ENCODE measurements at places on chromosomes 5 and 9.

GRCh38 chr9:13770956-13771355, 491.5 kb upstream of the MPDZ start:
- DNase-seq = no peak

- DNase-seq = no peak
Measured at GRCh38 chr9:83432877-83433550, 105.2 kb downstream of the FRMD3 start.

GRCh38 chr9:83219154-83219923, 156.4 kb upstream of the RASEF start:
- DNase-seq = no peak

GRCh38 chr5:142246258-142246657, 78.6 kb downstream of the SPRY4 start:
- no peak for DNase-seq

GRCh38 chr5:84385705-84386104, 1.0 kb upstream of the EDIL3 start:
- no peak for DNase-seq

GRCh38 chr5:24633715-24634325, 11.0 kb downstream of the CDH10 start:
- no peak for DNase-seq

GRCh38 chr5:178740921-178741320, 10.5 kb upstream of the ZNF354A start:
- no peak for DNase-seq

- no peak for DNase-seq
Measured at GRCh38 chr5:107468276-107468675, 202.5 kb downstream of the EFNA5 start.

DNA sequence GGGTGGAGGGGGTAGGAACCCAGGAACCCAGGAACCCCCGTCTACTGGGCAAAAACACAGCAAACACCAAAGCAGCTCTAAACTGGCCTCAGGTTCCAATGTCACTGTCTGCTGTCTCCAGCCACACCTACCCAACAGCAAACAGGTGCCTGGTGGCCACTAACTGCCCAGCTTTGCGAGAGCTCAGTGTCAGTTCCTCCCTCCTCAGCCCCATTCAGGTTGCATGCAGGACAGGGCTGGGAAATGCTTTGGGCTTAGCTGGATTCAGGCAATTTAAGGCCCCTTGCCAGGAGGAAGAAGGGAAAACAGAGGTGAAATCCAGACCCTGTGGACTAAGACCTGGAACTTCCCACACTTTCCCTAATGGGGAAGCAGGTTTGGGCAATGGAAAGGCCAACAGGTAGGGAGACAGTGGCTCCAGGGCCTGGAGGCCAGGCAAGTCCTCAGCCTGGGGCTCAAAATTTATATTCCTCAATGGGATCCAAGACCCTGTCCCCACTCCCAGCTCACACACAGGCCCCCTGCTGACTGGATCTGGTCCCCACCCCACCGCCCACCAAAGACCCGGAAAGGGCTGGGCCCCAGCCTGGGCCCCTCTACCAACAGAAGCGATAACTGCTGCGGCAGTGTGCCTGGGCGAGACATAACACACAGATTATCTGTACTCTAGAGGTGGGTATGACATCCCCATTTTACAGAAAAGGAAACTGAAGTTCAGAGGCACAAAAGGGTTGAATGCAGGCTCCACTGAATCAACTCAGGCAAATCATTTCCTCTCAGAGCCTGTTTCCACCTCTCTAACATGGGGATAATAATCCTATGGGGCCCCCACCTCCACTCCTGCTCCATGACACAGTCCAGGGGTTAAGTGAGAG, 3.5 kb downstream of the EEIG1 start:
- DNase-seq = no peak

DNA sequence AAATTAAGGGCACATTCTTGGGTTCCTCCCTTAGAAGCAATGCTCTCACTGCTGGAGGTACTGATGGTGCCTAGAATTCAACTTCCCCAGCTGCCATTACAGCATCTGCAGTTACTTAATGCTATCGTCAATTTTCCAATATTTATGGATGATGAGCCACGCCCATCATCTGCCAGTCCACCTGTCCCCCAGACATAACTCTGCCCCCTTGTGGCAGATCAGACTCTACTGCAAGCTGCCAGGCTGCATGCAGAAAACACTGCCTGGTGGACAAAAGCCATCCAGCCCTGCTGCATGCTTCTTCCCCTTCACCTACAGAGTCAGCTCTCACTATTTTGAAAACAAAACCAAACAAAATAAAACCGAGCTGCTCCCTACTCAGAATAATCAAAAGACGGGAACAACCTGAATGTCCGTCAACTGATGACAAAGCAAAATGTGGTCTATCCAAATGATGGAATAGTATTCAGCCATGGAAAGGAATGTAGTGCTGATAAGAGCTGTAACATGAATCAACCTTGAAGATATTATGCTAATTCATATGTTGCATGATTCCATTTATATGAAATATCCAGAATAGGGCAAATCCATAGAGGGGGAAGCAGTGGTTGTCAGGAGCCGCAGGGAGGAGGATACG, 66.4 kb downstream of the RETREG1 start:
- DNase-seq = no peak

DNA sequence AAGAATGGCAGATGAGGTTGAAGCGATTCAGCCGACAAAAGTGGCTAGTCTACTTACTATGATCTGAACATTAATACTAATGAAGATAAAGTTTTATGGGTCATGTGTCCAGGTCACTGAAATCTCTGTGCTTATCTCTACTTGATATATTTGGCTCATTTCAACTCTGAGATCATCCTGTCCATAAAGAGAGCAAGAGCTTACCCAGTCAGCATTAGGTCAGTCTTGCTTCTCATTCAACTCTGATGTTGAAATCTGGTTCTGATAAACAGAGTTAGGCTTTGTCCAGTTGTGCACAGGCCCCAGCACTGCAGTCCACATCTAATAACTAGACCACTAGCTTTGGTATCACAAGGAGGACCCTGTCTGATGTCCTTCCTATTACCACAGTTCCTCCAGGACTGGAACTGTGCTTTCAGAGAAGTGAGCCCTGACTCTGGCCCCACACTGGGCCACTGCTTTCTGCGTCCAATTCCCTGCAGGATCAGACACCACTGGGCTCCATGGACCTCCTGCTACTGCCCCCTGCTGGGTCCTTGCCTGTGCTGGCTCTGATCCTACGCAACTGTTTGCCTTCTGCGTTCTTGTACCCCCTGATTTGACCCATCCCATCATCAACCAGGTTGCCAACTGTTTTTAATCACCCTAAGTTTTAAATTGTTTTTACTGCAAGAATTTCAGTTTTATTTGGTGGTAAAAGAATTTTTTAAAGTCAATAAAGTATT, 23.7 kb upstream of the FAM120A start:
- DNase-seq = no peak

DNA sequence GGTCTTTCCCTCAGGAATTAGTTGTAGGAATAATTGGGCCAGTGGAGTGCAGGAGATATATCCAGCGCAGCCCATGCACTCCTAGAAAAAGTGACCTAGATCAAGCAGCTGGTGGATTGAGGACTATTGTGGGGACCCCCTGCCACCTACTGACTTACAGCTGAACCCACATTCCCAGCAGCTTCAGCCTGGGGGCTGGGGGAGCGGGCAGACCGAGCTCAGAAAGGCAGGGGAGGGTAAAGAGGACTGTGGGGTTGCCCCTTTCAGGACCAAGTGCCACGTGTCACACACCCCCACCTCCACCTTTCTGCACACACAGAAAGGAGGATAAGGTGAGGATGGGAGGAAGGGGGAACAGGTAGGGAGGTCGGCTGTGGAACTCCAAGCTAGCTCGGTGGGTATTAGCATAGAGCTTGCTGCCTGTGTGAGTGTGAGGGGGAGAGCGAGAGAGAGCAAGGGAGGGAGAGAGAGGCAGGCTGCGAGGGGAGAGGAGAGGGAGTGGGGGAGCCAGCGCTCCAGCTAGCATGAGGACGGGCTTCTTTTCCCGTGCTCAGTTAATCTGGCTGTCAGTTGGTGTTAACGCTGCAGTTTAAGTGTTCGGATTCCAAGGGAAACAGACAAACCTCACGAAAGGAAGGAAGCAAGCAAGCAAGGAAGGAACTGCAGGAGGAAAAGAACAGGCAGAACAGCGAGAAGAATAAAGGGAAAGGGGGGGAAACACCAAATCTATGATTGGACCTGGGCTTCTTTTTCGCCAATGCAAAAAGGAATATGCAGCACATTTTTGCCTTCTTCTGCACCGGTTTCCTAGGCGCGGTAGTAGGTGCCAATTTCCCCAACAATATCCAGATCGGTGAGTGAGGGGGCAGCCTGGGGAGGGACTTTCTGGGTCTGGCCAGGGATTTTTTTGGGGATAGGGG, at the start of gene GRIA1:
GRIA1 (plus strand) TSS at position 553 of the 920 bp plus-strand sequence.
- no peak for DNase-seq

GRCh38 chr5:176901260-176902101, 2.3 kb upstream of the HK3 start:
- DNase-seq = no peak

- no peak for DNase-seq
Measured at GRCh38 chr5:55821731-55822512, 29.2 kb upstream of the IL31RA start.

DNA sequence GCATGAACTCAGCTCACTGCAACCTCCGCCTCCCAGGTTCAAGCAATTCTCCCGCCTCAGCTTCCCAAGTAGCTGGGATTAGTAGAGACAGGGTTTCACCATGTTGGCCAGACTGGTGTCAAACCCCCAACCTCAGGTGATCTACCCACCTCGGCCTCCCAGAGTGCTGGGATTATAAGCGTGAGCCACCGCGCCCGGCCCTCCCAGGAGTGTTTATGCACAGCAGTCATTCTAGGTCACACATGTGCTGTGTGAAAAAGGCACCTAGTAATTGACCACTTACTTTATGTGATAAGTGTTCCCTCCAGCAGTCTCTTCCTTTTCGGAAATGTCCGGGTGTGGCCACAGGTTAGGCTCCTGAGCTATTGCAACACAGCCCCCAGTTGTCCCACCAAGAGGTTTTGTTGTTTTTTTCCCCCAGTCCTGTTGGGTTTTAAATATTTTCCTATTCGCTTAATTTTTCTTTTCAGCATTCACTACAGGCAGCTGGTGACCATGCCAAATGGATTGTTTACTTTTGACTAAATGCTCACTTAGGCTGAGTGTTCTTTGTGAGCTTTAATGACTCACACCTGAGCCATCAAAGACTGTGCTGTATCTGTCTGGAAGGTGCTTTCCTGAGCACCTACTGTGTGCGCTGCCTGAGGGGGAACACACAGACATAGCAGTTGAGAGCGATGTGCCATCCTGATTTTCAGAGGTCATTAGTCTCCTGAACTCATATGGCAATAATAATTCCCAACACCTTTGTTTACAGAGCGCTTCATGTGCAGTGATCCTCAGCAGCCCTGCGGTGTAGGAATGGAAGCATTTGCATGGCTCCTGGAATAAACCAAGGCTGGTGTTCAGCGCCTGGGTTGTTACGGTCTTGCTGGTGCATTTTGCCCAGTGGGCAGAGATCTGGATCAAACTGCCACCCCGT, 94.3 kb downstream of the MVB12B start:
- no peak for DNase-seq

- no peak for DNase-seq
Measured at GRCh38 chr9:123640792-123641222, 284.8 kb downstream of the CRB2 start.

Data from activated CD4-positive, alpha-beta T cell treated with anti-CD3 and anti-CD28 coated beads for 1 hour (primary cell).